ENCODE measurements at places on chromosomes 7 and 10.

- no peak for DNase-seq
These were observed 973.0 kb upstream of the GHITM start for GRCh38 chr10:83166344-83166743.

DNA sequence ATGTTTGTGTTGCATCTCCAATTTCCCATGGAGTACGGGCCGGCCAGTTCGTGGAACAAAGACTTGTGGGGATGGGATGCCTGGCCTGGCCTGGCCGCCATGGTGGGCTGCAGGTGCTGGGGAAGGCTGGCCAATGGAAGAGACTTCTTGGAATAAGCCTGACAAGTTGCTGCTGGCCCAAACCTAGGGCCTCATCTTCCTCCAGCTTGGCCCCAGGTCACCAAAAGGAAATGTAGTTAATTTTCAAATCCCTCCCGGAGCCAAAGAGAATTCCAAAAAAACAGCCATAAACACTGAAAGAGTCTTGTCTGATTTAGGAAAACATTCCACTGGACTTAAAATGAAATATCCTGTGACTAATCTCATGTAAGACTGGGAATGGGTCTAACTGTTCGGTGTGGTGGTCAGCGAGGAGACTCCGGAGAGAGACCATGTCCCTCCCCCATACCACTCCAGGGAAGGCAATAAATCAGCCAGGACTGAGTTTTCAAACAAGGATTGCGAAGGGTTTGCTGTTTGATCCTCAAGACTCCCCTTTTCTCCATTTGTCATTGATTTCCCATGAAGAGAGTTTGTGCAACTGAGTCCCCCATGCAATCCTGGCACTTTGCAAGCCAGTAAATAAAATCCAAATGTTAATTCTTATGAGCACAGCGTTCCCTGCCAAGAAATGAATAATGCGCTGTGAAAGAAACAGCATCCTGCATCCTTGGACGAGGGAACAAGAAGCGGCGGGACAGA lies 128.7 kb upstream of the HABP2 start:
- DNase-seq = no peak

DNA sequence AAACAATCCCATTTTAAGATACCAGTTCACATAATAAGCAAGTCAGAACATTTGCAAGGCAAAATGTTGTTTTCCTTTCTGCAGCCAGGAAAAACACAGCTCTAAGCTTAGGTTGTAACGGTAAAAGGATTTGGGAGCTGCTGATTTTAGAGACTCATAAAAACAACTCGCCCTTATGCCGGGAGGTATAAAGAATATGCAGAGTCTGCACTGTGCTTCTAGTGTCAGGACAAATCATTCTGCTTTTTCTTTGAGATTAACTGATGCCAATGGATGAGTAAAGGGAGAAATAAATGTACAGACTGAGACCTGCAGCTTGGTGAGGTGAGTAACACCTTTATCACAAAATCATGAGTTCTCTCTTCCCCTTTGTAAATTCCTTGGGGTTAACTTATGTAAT lies 2.0 kb upstream of the SFR1 start:
- DNase-seq = no peak

DNA sequence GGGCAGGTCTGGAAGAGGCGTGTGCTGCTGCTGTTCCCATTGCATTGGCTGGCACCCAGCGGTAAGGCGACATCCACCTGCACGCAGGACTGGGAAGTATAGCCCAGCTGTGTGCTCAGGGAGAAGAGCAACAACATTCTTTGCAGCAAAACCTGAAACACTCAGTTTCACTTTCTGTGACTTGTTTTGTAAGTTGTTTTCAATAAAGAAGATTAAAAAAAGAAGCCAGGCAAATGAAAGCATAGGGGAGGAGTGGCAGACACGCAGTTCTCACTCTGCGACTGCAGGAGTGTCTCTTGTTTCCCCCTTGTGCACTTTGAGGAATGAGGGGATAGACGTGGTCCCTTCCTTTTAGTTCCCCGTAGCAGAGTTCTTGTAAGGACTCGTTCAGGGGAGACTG lies 5.8 kb downstream of the FBH1 start:
- DNase-seq = no peak

DNA sequence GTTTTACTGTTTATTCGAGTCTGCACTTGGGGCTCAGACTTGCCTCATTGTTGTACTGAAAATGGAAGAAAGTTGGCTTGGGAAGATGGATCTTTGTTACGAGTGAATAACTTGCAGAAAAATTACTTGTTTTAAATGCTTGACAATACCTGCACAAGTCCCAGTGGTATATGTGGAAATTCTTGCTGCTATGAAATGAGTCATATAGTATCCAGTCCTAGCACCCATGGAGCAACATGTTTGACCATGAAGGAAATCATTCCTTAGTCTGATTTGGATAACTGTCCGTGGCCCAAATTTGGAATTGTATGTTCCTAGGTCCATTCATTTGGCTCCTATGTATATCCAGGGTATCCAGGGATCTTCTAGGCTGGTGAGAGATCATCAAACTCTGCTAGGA lies 1096.8 kb downstream of the KCNMA1 start:
- no peak for DNase-seq

DNA sequence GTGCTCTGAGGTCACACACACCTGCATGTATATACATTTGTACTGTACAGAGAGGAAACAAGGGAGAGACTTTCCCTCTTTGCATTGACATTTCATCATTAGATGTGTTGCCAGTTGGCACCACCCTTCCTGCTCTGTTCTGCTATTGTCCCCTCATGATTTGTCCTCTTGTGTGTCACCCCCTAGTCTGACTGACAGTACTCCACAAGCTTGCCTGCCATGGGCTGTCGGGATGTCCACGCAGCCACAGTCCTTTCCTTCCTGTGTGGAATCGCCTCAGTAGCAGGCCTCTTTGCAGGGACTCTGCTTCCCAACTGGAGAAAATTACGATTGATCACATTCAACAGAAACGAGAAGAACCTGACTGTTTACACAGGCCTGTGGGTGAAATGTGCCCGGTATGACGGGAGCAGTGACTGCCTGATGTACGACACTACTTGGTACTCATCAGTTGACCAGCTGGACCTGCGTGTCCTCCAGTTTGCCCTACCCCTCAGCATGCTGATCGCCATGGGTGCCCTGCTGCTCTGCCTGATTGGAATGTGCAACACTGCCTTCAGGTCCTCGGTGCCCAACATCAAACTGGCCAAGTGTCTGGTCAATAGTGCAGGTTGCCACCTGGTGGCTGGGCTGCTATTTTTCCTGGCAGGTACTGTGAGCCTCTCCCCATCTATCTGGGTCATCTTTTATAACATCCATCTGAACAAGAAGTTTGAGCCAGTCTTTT lies 9.4 kb downstream of the CLDN12 start:
- no peak for DNase-seq

DNA sequence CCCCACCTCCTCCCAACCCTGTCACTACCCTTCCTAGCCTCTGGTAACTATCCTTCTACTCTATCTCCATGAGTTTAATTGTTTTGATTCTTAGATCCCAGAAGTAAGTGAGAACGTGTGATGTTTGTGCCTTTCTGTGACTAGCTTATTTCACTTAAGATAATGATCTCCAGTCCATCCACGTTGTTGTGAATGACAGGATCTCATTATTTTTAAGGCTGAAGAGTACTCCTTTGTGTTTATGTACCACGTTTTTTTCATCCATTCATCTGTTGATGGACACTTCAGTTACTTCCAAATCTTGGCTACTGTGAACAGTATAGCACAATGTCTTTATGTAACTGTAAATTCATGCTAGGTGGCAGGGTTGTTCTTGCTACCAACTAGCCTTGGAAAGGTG lies 461.6 kb downstream of the PLXDC2 start:
- DNase-seq = no peak

GRCh38 chr10:13831711-13832141 lies 245.0 kb downstream of the PRPF18 start:
- no peak for DNase-seq

DNA sequence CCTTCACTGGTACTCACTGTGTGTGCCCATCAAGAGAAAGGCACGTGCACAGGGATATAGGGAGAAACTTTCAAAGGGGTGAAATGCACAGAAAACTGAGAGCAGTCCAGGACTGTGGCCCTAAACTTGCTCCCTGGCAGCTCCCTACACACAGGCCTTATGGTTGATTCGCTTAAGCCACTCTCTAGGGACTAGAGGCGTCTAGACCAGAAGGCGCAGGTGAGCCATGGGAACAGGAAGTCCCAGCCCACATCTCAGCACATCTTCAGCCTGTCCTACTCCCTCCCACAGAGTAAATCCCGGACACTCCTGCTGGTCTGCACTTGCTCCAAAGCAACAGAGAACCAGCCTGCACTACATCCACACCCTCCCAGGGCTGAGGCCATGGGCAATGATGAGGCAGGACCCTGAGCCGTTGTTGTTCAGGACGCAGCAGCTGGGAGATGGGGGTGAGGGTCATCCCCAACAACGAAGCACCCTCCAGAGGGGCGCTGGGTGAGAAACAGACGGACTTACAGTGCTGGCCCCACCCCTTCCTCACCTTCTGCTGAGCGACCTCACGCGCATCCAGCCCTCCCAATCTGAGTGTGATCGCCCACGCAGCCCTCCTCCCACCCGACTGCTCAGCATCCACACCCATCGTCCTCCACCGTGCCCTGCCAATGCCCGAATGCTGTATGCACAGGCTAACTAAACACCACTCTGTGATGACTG lies 109.3 kb downstream of the TNS3 start:
- DNase-seq = no peak

- no peak for DNase-seq
These were observed 51.7 kb upstream of the SORCS3 start for GRCh38 chr10:104589431-104589830.

DNA sequence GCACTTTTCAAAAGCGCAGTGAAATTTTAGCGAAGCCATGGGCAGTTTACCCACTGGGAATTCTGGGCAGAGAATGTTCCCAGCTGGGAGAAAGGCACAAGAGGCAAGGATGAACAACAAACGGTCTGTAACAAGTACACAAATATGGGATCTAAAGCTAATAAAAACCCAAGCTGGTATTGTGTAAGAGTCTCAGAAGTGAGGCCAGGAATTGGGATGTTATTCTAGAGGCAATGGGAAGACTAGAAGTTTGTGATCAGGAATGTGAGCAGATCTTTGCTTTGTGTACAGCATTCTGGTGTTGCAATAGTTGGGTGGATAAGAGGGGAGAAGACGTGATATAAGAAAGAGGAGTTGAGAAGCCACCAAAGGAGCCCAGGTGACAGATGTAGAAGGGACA lies 15.0 kb downstream of the FZD9 start:
- DNase-seq = no peak

- no peak for DNase-seq
These were observed 10.6 kb downstream of the SKIDA1 start for GRCh38 chr10:21514818-21515351.

DNA sequence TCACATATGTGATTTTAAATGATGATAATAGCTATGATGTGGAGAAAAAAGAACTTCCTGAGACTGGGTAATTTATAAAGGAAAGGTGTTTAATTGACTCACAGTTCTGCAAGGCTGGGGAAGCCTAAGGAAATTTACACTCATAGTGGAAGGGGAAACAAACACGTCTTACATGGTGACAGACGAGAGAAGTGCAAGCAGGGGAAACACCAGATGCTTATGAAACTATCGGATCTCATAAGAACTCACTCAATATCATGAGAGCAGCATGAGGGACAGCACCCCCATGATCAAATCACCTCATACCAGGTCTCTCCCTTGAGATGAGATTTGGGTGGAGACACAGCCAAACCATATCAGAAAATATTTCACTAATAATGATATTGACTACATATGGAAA lies 4.1 kb upstream of the LIPN start:
- no peak for DNase-seq

DNA sequence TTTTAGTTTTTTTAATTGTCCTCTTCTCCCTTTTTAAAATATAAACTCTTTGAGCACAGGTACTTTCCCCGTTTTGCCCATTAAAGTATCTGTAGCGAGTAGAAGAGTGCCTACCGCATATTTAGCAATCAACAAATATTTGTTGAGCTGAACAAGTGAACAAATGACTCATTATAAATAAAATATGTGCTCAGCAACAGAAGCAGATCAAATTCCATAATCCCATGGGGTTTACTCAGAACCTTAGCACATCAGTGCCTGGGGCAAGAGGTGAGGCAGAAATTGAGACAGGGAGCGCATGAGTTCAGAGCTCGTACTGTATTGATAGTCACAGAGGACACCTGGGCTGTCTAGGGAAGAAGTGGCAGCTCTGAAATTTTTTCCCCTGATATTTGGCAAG lies 161.0 kb downstream of the SEM1 start:
- no peak for DNase-seq

GRCh38 chr7:41858201-41858600 lies 155.3 kb upstream of the INHBA start:
- DNase-seq = no peak
